Fibroblast of lung (primary cell): ENCODE measurements at places on chromosomes 13 and 19. TPM values are rescaled to one million over a fixed set of nuclear protein-coding genes. Genes with fewer than 3 reads are reported as not detected.

The CLC gene
- not detected in 2 replicates for total RNA-seq

The NDFIP2 gene
- 35.2 and 39.1 TPM in 2 replicates for total RNA-seq

The ZNF625 gene
- total RNA-seq = 7.7 and 15.0 TPM in 2 replicates

The ZNF729 gene
- not detected in 2 replicates for total RNA-seq

The RGL3 gene
- 1.8 and 4.0 TPM in 2 replicates for total RNA-seq

The HNRNPM gene
- 36.2 and 51.5 TPM in 2 replicates for total RNA-seq

The CEACAM6 gene
- not detected in 2 replicates for total RNA-seq

The ZNF730 gene
- total RNA-seq = 1.0 and 1.3 TPM in 2 replicates

The YJU2 gene
- total RNA-seq = 12.6 and 14.7 TPM in 2 replicates

The ZNF726 gene
- 0.51 and 3.5 TPM in 2 replicates for total RNA-seq

The KCNC3 gene
- under 0.01 TPM in 1 of 2 replicates, not detected in the other for total RNA-seq

The PABPC3 gene
- 0.17 and 0.26 TPM in 2 replicates for total RNA-seq

The GFY gene
- not detected in 2 replicates for total RNA-seq

The ADAMTS10 gene
- total RNA-seq = 11.2 and 13.1 TPM in 2 replicates

The PAK4 gene
- total RNA-seq = 2.8 and 4.6 TPM in 2 replicates

The FIZ1 gene
- total RNA-seq = 2.3 TPM in 2 replicates

The TEX29 gene
- 0.51 and 1.7 TPM in 2 replicates for total RNA-seq

The CD37 gene
- not detected in 2 replicates for total RNA-seq

The LILRB2 gene
- total RNA-seq = not detected in 2 replicates

The RUBCNL gene
- total RNA-seq = 3.6 and 4.1 TPM in 2 replicates

The CLDN10 gene
- total RNA-seq = not detected in 2 replicates

The TEX30 gene
- 11.9 and 14.1 TPM in 2 replicates for total RNA-seq

The STK11 gene
- total RNA-seq = 96.6 and 100 TPM in 2 replicates

The ZNF600 gene
- total RNA-seq = 2.6 and 5.0 TPM in 2 replicates

The NLRP12 gene
- total RNA-seq = under 0.01 TPM in 1 of 2 replicates, not detected in the other
